Foreskin keratinocyte (primary cell): ENCODE measurements at places on chromosomes 13 and 19. TPM values are rescaled to one million over a fixed set of nuclear protein-coding genes. Genes with fewer than 3 reads are reported as not detected.

The PLIN5 gene
- not detected in 2 replicates for total RNA-seq

The GSX1 gene
- total RNA-seq, result not detected in 2 replicates

The CD22 gene
- total RNA-seq, result not detected in 2 replicates

The FAM124A gene
- 0.04 TPM in 1 of 2 replicates, not detected in the other for total RNA-seq

The ZFP28 gene
- 8.1 and 8.6 TPM in 2 replicates for total RNA-seq

The STOML3 gene
- not detected in 2 replicates for total RNA-seq

The KIR3DL1 gene
- not detected in 2 replicates for total RNA-seq

The KLK12 gene
- total RNA-seq, result 0.17 TPM in 1 of 2 replicates, not detected in the other

The FCER2 gene
- not detected in 2 replicates for total RNA-seq

The NKG7 gene
- not detected in 2 replicates for total RNA-seq

The LYPD3 gene
- total RNA-seq, result 16.3 and 18.0 TPM in 2 replicates

The ERICH4 gene
- total RNA-seq, result not detected in 2 replicates

The ATP4B gene
- total RNA-seq, result not detected in 2 replicates

The THSD1 gene
- 9.8 TPM in 2 replicates for total RNA-seq
